ENCODE measurements at places on chromosomes 7 and 10.

DNA sequence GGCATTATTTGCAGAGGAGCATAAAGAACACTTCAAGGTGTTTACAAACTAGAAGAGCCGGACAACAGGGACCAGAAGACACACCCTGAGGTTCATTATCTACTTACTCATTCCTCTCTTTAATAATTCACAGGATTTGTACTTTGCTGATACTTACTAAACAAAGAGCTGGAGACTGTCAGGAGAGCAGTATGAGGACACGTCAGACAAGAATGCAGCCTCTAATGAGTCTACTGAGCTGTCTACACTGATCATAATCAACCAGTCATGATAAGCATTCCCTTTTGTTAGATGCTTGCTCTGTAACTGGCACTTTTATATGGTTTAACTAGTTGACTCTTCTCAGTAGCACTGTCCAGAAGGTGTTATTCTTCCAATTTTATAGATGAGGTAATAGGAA, 243.3 kb upstream of the CDC14C start:
- DNase-seq = no peak

- no peak for DNase-seq
Measured at GRCh38 chr10:8416192-8416701, 361.8 kb downstream of the GATA3 start.

- no peak for DNase-seq
Measured at GRCh38 chr7:131502810-131503508, 53.5 kb downstream of the PODXL start.

- DNase-seq = no peak
Measured at GRCh38 chr7:122038904-122039303, 105.1 kb downstream of the AASS start.

- DNase-seq = no peak
Measured at GRCh38 chr7:23331132-23331531, 32.0 kb downstream of the MALSU1 start.

DNA sequence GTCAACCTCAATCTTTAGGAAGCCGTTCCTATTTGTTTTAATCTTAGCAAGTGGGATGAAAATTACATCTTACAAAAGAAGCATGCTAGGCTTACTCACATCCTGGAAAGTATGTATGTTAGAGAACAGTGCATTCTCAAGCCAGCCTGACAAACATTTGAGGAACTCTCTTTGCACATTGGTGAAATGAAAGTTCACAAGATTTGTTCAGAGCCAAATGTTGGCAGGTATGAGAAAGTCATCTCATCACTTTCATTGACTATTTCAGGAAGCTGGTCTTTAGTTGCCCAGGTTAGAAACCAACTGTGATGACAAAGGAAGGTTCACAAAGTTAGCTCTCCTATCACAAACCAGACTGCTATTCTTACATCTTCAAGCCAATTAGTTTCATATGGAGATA, 57.1 kb downstream of the ABCB1 start:
- no peak for DNase-seq

- no peak for DNase-seq
Measured at GRCh38 chr10:114491933-114492332, 87.6 kb upstream of the AFAP1L2 start.

GRCh38 chr10:21742740-21743412, 208.8 kb downstream of the MLLT10 start:
- no peak for DNase-seq

DNA sequence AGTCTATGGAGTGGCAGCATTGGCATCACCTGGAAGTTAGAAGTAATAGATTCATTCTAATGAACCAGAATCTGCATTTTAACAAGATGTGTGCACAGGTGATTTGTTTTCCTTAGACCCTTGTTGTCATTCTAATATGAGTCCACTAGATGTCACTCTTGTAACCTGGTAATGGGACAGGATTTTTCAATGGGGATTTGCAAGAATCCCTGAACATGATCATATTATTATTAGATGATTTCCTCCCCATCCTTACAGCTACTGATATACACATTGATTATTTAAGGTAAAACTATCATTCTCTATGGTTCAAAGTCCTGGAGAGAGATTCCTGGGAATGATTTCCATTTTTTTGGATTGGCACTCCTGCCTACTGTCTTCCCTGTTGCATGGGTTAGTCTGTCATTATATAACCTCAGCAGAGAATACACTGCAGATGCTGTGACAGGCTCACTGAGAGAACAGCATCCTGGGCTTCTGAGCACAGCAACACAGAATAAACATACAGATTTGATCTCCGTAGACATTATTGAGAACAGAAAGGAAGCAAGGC, 194.9 kb downstream of the SUGCT start:
- DNase-seq = no peak
